Activated B cell treated with CpG ODN at 0.5 μM for 24 hours (primary cell): ENCODE measurements at places on chromosomes 7 and 10.

GRCh38 chr10:59793919-59794318 lies 40.7 kb upstream of the MRLN start:
- no peak for DNase-seq

DNA sequence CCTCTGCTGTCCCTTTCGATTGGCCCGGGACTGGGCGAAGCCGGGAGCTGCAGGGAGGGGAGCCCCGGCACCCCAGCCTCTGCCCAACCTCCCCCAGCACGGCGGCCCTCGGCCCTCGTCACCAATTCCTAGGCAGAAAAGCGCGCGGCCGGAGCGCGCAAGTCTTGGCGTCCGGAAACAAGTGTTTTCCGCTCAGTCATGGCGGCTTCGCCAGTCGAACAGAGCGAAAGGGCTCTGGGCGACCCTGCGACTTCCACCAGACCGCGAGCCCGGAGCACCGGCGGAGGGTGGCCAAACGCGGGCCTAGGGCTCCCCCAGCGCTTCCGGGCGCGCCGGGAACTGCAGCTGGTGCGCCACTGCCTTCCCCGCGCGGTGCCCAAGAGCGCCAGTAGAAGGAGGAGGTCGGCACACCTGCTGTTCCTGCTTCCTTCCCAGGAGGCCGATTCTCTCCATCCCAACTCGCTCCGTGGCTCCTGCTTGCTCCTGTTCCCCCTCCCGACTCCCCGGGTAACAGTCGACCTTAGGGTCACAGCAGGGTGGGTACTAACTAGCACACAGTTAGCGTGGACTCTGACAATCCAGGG lies 729.9 kb downstream of the ZWINT start:
- no peak for DNase-seq

- no peak for DNase-seq
These were observed 43.1 kb downstream of the CREB3L2 start for GRCh38 chr7:137958470-137959431.

DNA sequence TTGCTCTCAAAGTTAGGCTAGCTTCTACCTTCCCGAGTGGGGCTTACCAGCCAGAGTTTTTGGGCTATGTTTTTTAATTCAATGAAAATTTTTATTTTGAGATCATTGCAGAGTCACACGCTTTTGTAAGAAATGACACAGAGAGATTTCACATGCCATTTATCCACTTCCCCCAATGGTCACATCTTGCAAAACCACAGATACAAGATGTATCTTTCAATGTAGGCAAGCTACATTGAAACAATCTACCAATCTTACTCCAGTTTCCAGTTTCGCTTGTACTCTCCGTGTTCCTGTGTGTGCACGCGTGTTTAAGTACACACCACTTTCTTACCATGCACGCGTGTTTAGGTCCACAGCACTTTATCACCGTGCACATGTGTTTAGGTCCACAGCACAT lies 89.4 kb upstream of the LEP start:
- no peak for DNase-seq

- DNase-seq, result no peak
These were observed 444.1 kb upstream of the LRRN3 start for GRCh38 chr7:110646804-110647203.

DNA sequence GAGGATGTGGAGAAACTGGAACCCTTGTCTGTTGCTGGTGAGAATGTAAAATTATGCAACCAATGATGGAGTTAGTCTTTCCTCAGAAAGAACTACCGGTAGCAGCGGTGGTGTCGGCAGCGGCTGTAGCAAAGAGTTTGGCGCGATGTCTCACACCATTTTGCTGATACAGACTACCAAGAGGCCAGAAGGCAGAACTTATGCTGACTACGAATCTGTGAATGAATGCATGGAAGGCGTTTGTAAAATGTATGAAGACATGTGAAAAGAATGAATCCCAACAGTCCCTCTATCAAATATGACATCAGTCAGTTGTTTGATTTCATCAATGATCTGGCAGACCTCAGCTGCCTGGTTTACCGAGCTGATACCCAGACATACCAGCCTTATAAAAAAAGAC lies 10.6 kb downstream of the CLEC2L start:
- DNase-seq, result no peak

GRCh38 chr10:63323701-63324494 lies 141.9 kb downstream of the JMJD1C start:
- DNase-seq, result no peak

DNA sequence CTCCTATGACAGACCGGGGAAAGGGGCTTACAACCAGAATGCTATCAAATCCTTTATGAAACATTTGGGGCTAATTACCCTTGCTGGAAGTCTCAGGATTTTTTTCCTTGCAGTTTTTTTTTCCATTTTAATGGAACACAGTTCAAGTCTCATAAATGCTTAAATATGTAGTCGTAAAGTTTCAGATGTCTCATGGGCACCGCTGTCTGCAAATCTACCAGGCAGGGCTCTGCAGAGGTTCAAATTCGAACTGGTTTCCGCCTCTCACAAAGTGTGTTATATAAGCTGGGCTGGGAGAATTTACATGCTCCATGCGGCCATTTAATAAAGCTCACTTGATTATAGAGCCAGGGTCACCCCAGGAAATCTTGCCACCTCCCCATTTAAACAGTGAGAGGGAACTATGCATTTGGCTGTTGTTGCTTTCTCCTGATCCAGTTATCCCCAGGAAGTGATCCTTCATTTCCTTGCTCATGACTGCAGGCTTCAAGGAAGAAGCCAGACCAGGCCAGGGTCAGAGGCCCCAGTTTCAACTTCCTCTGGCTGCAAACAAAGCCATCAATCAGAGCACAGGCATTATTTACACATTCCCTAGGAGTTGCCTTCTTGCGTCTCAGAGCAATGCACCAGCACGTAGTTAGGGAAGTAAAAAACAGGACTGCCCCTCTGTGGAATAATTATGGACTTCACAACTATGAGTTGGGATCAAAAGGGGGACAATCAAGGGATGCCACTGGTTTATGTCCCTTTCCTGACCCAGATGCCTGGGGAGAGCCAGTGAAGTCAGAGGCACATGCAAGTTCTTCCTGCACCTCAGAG lies 358.8 kb downstream of the PRPF18 start:
- no peak for DNase-seq

DNA sequence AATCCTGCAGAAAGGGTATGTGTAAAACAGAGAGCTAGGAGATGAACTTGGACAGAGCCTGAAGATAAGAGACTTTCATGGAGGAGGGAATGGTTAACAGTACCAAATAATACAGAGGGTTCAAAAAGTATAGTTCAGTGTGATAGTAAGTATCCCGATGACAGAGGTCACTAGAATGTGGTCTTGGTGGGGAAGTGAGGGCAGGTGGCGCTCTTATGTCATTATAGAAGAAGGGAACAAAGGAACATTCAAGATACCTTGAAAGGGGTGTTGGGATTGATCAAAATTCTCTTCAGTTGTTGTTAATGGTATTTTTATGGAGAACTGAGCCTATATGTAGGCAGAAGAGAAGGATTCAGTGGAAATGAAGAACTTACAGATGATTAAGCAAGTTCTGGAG lies 312.5 kb downstream of the SUGCT start:
- no peak for DNase-seq

- no peak for DNase-seq
These were observed 163.0 kb downstream of the SUGCT start for GRCh38 chr7:40297741-40298311.

DNA sequence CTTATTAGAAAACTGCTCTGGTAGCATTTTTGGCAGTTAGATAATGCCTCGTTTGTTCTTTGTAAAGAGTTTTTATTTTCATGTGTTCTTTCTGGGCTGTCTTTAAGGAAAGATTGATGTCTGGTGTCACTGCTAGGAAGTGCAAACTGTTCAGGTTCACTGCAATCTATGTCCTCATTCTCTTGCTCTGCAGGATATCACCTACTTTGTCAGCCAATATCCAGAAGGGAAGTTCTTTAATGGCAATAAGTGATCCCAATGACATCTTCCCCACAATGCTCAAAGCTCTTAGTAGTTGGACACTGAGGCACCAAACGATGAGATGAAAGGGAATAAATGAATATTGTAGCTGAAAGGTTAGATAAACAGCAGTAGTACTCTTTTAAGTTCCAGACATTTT lies 115.1 kb downstream of the AGMO start:
- DNase-seq, result no peak

DNA sequence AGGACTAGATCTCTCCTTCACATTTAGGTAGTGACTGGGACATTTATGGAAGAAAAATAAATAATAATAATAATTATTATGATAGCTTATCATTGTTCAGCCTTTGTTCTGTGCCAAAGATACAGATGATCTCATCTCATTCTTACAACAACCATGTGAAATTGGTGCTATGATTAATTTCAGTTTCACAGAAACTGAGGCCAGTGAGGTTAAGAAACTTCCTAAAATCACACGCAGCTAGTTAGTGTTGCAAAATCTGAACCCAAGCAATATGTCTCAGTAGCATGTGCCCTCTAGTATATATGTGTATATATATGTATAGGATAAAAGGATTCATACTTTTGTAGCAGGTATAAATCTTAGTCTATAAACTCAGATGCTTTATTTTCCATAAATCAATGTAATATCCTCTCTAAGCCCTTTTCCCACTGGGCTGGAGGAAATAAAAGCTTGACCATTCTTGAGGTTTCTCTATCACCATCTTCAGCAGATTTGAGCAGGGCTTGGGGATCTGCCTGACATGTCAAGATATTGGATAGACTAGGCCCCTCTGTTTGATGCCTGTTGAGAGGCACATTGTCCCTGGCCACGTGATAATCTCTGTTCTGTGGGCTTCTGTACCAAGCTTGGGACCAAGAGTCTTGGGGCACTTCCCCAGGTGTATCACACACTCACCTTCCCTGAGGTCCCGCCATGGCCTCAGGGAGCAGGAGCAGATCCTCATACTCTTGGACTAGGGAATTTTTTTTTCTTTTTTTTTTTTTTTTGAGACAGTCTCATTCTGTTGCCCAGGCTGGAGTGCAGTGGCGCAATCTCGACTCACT lies 172.6 kb upstream of the NRP1 start:
- no peak for DNase-seq

DNA sequence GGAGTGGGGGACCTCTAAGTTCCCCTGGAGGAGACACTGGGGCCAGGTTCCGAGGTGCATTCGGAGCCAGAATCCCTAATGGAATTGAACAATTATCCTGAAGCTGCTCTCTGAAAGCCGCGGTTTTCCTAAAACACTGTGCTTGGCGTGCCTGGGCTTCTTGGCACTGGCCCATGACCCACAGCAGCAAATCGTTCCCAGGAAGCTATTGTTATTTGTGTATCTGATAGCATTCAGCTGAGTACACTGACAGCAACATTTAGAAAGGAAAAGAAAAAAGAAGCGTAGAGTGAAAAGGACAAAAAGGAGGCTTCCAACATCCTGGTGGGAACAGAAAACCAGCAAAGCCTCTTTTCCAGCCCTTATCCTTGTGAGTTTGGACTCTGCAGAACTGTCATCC lies 339.8 kb downstream of the FRMD4A start:
- DNase-seq, result no peak

GRCh38 chr7:157613575-157614322 lies 276.9 kb downstream of the DNAJB6 start:
- DNase-seq, result no peak

DNA sequence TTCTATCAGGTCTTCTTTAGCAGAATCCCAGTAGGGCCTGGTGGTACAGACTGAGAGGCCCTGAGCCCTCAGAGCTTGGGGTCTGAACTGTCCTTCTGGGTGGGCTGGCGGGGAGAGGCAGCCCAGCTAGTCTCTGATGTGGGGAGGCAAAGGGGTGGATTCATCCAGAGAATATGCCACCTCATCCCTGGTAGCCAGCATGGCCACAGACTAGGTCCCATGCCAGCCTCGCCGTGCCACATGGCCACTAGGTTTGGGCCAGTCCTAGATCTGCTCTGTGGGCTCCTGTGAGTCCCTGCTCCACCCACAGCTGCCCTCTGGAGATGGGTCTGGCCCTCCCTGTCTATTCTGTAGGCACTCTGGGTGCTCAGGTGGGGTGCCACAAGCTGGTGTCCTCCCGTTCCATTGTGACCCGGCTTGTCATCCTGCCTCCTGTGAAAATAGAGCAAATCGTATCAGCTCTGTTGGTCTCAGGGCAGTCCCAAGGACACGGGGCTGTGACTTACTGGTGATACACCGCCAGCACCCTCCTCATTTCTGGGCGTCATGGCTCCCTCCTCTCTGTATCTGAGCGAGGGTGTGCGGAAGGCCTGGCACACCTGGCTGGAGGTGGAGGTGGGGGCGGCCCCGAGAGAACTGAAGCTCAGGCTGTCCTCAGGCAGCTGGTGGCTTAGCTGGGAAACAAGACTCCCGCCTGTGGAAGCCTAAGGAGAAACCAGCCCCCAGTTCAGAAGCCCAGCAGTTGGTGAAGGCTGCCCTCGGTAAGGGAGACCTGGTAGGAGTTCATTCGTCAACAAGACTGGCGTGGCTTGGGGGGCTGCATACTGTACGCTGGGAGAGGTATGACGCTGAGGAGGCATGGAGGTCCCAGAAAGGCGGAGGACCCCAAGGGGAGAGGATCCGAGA lies 33.3 kb downstream of the UNC5B start:
- no peak for DNase-seq

- no peak for DNase-seq
These were observed 63.8 kb downstream of the MKI67 start for GRCh38 chr10:128062331-128062880.

DNA sequence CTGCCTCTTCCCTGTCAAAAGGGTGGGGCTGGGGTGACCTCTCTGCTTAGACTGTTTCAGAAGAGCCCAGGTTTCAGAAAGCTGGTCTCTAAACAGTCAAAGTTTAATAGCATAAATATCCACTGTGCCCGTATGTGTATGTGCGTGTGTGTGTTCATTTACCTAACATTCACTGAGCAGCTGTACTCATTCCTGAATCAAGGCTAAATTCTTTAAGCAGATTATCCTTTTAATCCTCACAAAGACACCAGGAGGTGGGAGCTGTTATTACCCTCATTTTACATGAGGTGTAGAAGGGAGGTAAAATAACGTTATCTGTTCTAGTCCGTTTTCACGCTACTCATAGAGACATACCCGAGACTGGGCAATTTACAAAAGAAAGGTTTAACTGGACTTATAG lies 72.2 kb downstream of the RSU1 start:
- DNase-seq, result no peak

- no peak for DNase-seq
These were observed 87.2 kb upstream of the RPA3 start for GRCh38 chr7:7805511-7806153.

DNA sequence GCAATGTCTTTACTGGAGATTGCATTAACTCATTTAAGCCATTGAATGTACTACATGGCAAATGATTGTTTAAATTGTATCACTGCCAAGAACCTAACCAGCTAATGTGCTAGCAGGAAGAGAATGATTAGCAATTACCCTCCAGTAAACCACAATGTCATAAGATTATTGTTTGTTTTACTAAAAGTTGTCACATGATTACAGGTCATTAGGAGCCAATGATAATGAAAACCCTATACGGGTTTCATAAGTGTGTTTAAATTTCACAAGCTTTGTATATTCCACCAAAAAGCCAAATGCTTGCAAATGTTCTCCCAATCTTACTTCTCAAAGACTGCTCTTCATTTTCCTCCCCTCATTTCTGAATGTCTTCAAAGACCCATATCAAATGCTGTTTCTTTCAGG lies 76.5 kb upstream of the PPP1R3C start:
- no peak for DNase-seq

GRCh38 chr7:73769481-73770001 lies 529 bp downstream of the CLDN3 start:
- no peak for DNase-seq
